ENCODE measurements at places on chromosomes 3 and 15.

DNA sequence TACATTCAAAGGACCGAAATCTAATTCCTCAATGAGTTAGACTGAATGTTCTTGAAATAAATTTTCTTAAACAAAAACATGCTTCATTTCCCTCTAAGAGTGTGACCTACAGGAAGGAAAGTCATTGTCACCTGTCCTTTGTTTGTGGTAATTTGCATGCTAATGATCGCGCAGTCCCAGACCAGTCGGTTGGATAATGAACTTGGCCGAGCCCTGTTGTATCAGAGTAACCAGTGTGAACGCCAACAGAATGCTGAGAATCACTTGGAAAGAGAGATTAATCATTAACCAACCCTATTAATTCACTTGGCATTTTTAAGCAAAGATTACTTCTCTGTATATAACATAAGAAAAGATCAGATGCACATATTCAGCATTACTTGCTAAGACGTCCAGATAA lies 8.1 kb upstream of the ARNT2 start:
- DNase-seq: no peak

DNA sequence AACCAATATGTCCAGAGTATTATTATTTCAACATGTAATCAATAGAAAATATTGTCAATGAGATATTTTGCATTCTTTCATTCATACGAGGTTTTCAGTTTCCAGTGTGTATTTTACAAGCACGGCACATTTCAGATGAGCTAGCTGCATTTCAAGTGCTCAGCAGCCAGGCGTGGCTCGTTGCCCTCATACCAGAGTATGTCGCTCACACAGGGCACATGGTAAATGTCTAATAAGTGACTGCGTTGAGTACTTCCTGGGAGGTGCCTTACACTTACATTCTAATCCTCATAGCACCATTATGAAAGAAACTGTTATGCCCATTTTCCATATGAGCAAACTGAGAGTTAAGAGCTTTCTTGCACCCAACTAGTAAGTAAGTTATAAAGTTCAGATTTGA lies 47.4 kb downstream of the TMEM266 start:
- no peak for DNase-seq

DNA sequence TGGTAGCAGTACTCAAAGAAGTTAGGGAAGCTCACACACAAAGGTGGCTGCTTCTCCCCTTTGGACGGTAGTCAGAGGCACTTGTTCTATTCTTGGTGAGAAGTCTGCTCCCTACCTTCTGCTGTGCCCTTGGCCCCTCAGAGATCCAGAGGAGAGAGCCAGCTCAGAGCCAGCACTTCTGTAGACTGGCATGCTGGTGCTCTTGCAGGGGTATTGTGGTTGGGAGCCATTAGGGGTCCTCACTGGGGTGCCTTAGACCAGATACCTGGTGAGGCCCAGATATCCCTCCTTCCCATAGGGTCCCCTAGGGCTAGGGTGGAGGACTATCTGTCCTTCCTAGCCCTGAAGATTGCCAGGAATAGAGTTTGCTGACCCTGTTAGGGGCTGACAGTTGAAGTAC lies 140.6 kb downstream of the EEFSEC start:
- no peak for DNase-seq

GRCh38 chr3:14823910-14824629 lies 5.3 kb downstream of the FGD5 start:
- no peak for DNase-seq

DNA sequence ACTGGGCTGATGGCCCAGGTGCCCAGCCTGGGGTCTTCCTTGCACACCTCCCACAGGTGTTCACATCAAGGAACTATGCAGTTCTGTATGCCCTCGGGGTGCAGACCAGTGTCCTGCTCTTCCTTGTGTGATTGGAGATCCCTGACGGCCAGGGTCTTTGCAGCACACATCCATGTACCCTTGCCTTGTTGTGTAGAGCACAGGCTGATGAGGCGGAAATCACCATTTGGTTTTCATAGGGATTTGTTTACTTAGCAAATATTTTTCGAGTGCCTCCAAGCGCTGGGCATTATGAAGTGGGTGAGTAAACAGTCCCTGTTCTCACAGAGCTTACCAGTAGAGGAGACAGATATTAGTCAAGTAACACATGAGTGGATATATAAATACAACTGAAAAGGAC lies 209.3 kb upstream of the UMPS start:
- DNase-seq: no peak

DNA sequence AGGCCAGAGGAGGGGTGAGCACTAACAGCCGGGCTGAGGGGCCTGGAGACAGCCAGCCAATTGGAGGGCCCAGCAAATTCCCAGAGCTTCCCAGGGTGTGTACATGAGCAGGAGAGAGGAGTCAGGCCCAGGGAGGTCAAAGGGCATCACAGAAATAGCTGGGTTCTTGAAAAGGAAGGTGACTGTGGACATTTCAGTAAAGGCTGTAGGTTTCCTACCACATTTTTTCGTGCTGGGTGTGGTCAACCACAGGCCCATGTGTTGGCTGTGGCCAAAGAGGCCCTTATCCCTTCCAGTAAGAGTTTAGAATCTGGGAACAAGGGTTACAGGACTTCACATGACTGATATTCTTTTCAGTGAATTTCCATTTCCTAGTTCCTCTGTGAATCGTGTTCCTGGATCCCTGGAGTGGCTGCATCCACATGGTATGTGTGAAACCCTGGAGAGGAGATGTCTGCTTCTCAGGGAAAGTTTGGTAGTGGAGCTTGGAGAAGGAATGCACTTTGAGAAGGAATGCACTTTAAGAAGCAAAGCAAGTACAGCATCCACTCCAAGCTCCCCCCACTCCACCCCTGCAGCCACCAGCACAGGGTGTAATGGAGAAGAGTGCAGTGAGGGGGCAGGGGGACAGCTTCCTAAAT lies 73.2 kb upstream of the HEG1 start:
- DNase-seq: no peak

- no peak for DNase-seq
These were observed 21.0 kb downstream of the TMEM43 start for GRCh38 chr3:14145670-14146380.

DNA sequence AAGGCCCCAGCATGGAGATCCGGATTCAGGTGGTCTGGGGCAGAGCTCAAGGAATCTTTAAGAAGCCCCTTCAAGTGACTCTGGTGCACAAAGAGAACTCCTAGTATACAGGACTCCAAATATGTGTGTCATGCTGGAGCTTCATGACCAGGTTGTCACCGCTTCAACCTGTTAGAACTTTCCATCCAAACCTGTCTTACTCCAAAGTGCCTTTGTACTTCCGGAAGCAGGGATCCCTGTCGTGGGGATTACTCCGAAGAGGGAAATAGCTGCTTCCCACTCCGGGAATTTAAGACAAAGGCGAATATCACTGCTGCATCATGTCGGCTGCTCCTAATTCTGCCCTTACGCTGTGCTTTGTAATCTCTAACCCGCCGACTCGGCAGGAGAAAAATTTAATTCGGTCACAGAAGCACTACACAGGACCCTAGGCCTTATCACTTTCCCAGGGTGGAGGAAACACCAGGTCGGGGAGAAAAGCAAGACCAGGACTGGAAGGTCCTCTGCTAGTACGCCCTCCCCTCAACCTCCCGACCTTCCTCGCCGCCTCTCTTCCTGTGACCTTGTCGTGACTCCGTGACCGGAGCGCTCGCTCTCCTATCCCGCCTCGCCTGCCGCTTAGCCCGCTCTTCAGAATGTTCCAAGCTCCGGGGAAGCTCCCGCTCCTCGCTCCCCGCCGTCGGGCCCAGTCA lies 730 bp downstream of the HIGD1A start:
- DNase-seq: no peak

DNA sequence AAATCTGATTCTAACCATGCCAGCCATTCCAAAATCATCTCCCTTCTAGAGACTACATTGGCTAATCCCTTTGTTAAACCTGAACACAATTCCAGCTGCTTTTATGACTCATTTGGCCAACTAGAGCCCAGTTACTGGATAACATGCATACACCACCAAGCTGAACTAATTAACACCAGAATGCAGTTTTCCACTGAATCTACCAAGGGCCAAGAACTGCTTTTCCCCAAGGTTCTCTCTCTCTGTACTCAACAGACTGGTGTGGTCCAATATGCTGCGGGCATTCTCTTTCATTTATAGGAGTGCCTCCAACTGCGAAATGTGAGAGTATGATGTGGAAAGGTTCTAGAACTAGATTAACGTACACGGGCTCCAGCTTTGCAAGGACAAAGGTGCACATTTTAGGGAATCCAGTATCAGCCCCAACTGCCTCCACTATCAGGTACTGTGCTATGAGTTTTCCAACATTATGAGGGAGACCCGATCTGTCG lies 1.5 kb downstream of the CHSY1 start:
- DNase-seq: no peak

GRCh38 chr3:42140665-42141203 lies 49.6 kb downstream of the TRAK1 start:
- DNase-seq: no peak

GRCh38 chr15:66219339-66219738 lies 34.2 kb downstream of the MEGF11 start:
- no peak for DNase-seq

DNA sequence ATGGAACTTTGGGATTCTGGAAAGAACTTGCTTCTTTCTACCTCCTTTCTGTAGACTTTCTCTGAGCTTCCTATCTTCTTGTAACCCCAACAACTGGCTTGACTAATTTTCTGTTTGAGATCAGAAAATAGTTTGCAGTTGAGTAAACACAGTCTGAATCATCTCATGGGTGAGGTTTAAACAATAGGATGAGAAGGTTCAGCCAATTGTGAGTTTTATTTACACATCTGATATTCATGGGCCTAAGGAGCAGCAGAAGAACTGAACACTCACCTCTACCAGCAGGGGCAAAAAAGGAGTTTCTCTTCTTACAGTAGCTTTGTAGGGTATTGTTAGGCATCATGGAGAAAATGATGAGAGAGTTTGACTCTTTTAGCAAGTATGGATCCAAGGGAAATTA lies 54.2 kb downstream of the DTWD1 start:
- no peak for DNase-seq

DNA sequence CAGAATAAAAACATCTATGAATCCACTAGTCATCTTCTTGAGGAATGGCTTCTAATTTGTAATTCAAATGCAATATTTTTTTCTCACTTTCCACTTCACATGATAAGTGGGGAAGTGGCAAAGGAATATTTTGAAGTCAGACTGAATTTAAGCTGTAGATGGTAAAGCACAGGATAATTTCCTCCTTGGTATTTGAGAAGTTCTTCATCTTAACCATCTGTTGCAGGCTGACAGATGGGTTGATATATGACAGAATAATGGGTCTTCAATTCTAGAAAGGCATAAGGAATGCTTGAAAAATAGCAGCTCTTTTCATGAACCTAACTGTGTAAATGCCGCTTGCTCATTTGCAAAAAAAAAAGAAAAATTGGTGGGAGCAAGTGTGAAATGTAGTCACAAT lies 66.5 kb upstream of the SNTN start:
- DNase-seq: no peak

- DNase-seq: no peak
These were observed 58.7 kb downstream of the MORC1 start for GRCh38 chr3:109059264-109059663.

- DNase-seq: no peak
These were observed 23.6 kb downstream of the PDCD6IP start for GRCh38 chr3:33821989-33822388.

Data from stimulated activated CD4-positive, alpha-beta T cell treated with anti-CD3 and anti-CD28 coated beads, Interleukin-1b, Interleukin-23, amount 100 ng/mL, for 4 hours (primary cell).